ENCODE measurements at places on chromosomes 2 and 18.

DNA sequence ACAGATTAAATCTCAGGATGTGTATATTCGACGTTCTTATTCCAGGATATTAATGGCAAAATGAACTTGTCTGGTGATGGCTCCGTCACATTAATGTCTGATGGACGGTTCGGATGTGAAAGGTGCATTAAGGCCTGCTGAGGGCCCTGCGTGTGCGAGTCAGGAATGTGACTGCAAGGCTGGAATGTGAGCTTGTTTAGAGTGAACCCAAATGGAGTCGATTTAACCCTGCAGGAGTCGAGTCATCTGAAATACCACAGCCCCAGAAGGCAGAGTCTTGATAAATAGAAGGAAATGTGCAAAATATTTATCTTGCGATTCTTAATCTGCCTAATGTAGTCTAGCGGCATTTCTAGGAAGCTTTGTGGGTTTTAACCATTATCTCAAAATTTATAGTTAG lies 44.3 kb downstream of the RDH14 start:
- no peaks in the 10 kb centered on the region for H3K27me3 ChIP-seq
- no peak overlapping the region for H3K4me3 ChIP-seq
- no peak for DNase-seq
- no peaks in the 10 kb centered on the region for H3K36me3 ChIP-seq

- H3K27ac ChIP-seq = no peak overlapping the region
- no peaks in the 10 kb centered on the region for H3K27me3 ChIP-seq
- no peaks in the 10 kb centered on the region for H3K36me3 ChIP-seq
- DNase-seq = no peak
These were observed 38.5 kb downstream of the ASAP2 start for GRCh38 chr2:9244985-9245544.

DNA sequence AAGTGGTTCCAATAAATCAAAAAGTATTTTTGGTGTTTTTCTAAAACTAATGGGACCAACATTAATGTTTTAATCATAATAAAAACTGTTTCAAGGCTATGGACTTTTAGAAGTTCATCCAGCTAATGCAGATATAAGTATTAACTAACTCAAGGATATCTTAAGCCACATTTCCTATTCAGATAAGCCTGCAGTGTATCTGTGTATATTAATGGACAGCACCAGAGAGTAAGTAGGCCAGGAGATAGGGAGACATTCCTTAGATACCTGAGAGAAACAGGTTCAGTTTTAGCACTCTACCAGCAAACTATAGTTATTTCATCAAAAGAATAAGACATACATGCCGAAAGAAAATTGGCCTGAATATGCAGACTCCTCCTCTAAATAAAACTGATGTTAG lies 27.3 kb downstream of the PREPL start:
- H3K27me3 ChIP-seq = no peaks in the 10 kb centered on the region
- DNase-seq = no peak
- H3K4me3 ChIP-seq = no peak overlapping the region
- no peaks in the 10 kb centered on the region for H3K36me3 ChIP-seq
- no peak overlapping the region for H3K27ac ChIP-seq

GRCh38 chr2:183519371-183520056 lies 395.3 kb downstream of the NUP35 start:
- no peak overlapping the region for H3K27ac ChIP-seq
- no peaks in the 10 kb centered on the region for H3K27me3 ChIP-seq
- H3K4me1 ChIP-seq = no peaks in the 10 kb centered on the region
- no peak overlapping the region for H3K4me3 ChIP-seq
- H3K36me3 ChIP-seq = no peaks in the 10 kb centered on the region

DNA sequence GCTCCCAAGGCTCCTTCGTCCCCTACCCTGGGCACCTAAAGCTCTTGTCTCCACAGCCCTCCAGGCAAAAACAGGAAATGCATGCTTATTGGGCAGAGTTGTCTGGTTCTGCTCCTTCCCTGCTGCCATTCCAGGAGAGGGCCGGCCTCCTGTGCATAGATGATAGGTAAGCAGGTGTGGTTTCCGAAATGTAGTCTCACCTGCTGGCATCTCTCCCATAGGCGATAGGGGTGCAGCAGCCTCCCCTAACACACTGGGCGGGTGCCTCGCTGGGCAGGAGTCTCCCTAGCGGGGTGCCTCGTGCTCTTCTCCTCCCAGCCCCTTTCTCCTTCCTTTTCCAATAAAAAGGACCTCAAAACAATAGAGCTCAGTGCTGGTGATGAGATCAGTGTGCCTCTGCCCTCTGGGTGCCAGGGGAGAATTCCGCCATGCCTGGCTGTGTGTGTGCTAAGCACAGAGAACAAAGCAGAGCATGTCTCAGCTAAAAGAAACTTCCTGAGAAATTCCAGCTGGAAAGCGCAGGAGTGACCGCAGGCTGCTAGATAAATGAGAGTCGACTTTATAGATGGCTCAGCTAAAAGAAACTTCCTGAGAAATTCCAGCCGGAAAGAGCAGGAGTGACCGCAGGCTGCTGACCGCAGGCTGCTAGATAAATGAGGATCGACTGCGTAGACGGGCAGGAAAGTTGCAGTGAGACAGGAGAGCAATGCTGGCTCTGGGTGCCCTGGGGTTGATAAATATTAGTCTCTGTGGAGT lies 11.3 kb upstream of the PXDN start:
- DNase-seq = no peak
- H3K36me3 ChIP-seq = no peaks in the 10 kb centered on the region

- H3K4me3 ChIP-seq = no peak overlapping the region
- no peak for DNase-seq
- no peaks in the 10 kb centered on the region for H3K36me3 ChIP-seq
- H3K27me3 ChIP-seq = no peaks in the 10 kb centered on the region
These were observed 91.3 kb upstream of the TMEM17 start for GRCh38 chr2:62597323-62597722.

DNA sequence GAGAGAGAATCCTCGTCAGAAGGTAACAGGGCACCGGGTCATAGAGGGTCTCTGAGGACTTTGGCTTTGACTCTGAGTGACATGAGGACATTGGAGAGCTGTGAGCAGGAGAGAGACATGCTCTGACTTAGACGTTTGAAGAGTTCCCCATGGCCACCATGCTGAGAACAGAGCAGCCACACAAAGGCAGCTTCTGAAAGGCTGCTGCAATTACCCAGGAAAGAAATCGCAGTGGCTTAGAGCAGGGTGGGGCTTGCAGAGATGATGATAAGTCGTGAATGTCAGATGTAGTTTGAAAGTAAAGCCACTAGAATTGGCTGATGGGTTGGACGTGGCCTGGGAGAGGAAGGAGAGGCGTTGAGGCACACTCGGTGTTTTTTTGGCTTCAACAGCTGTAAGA lies 79.0 kb downstream of the ZCCHC2 start:
- peaks cover 2% of the 10 kb centered on the region for H3K4me1 ChIP-seq
- no peak overlapping the region for H3K4me3 ChIP-seq
- no peaks in the 10 kb centered on the region for H3K36me3 ChIP-seq

GRCh38 chr2:134142903-134143302 lies 111.0 kb upstream of the MGAT5 start:
- H3K36me3 ChIP-seq = no peaks in the 10 kb centered on the region
- no peak overlapping the region for H3K27ac ChIP-seq
- no peak overlapping the region for H3K4me3 ChIP-seq
- DNase-seq = no peak
- peaks cover 30% of the 10 kb centered on the region for H3K4me1 ChIP-seq
- H3K27me3 ChIP-seq = no peaks in the 10 kb centered on the region

GRCh38 chr2:236787885-236788284 lies 218.3 kb downstream of the ACKR3 start:
- no peaks in the 10 kb centered on the region for H3K36me3 ChIP-seq
- no peak overlapping the region for H3K4me3 ChIP-seq
- no peaks in the 10 kb centered on the region for H3K4me1 ChIP-seq
- H3K27ac ChIP-seq = peak overlapping the region; percentile 34

DNA sequence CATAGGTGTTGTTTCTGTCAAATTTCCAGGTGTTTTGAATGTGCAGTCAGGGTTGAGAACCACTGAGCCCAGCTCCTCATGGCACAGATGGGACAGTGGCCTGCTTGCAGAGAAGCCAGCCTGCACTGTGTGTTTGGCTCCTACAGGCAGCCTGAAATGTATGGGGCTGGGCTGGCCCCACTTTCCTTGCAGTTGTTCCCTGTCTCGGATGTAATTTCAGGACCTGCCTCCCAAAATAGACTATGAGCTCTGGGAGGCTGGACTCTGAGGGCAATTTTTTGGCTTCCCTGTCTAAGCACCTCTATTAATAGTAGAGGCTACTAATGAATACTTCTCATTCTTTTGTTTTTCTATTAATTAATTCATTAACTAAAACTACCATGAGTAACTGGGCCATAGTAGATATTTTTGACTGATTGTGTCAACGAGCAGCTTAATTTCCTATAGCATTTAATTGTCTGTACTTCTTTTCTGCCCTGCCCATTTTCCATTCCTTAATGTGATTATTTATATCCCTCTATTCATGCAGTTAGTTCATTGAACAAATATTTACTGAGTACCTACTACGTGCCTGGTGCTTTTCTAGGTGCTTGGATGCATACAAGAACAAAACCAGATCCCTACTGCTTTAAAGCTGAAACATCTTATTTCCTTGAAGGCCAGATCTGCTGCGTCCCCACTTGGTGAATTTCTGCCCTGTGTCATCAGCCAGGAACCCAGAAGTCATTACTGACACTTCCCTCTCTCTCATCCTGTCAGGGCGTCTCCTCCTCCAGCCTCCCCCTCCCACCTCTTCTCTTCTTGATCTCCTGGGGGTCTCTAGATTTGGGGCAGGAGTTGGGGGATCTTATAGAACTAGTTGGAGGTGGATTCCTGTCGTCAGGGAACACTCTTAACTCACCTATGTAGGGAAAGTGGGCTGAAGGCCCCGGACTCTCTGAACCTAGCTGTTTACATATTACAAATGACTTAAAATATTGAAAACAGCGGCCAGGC lies 16.3 kb downstream of the DYSF start:
- DNase-seq = no peak
- peaks cover 9% of the 10 kb centered on the region for H3K4me1 ChIP-seq
- no peaks in the 10 kb centered on the region for H3K36me3 ChIP-seq
- H3K27me3 ChIP-seq = peaks cover 12% of the 10 kb centered on the region
- no peak overlapping the region for H3K4me3 ChIP-seq

DNA sequence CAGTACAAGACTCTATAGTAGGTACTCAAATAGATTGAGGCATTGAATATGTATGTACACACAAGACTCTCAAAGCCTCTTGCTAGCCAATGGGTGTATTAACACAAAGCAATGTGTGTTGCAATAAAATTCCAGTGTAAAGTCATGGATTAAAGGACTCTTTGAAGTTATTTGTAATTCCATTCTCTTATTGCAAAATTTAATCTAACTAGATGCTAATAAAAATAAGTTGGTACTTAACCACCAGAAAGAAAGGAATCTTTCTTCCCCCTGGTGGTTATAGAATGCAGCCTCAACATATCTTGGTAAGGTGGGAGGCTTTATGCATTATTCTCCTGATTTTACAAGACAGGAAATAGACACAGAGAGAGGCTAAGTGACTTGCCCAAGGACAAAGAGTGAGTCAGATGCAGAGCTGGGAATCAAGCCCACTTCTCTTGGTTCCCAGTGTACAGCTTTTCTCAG lies 18.0 kb downstream of the LRP1B start:
- no peaks in the 10 kb centered on the region for H3K27me3 ChIP-seq
- H3K36me3 ChIP-seq = no peaks in the 10 kb centered on the region
- peaks cover 11% of the 10 kb centered on the region for H3K4me1 ChIP-seq
- H3K27ac ChIP-seq = no peak overlapping the region
- H3K4me3 ChIP-seq = no peak overlapping the region
- peak; percentile 80 for DNase-seq

- no peaks in the 10 kb centered on the region for H3K4me1 ChIP-seq
- no peak overlapping the region for H3K27ac ChIP-seq
- no peak overlapping the region for H3K4me3 ChIP-seq
- no peaks in the 10 kb centered on the region for H3K36me3 ChIP-seq
- no peaks in the 10 kb centered on the region for H3K27me3 ChIP-seq
These were observed 24.5 kb downstream of the DYNC2LI1 start for GRCh38 chr2:43798300-43798699.

DNA sequence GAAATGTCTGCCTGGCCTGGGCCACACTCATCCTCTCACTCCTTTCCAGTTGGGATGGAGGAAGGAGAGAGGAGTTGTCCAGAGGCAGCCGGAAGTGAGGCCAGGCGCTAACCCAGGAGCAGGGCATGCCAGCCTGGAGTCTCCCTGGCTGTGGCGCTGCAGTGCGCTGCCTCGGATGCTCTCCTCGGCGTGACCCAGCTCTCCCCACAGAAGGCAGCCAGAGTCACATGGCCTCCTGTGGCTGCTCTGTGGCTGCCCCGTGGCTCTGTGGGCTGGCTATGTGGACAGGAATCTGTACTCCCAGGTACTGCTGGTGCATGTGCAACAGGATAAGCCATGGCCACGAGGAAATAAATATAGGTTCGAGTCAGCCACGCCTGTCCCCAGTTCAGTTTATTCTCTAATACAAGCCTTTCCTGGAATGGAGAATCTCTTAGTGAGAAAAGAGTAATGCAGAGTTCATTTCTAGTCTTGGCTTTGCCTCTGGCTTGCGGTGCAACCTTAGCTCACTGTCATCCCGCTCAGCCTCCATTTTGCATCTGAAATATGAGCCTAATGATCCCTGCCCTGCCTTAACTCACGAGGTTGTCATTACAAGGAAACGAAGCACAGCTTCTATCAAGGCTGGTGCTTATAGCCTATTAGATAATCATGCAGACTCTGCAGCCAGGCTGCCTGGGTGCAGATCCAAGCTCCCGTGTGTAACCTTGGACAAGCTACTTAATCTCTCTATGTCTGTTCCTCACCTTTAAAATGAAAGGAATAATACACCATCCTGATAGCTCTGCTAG lies 106.3 kb downstream of the ANTXR1 start:
- no peaks in the 10 kb centered on the region for H3K27me3 ChIP-seq
- no peak for DNase-seq

DNA sequence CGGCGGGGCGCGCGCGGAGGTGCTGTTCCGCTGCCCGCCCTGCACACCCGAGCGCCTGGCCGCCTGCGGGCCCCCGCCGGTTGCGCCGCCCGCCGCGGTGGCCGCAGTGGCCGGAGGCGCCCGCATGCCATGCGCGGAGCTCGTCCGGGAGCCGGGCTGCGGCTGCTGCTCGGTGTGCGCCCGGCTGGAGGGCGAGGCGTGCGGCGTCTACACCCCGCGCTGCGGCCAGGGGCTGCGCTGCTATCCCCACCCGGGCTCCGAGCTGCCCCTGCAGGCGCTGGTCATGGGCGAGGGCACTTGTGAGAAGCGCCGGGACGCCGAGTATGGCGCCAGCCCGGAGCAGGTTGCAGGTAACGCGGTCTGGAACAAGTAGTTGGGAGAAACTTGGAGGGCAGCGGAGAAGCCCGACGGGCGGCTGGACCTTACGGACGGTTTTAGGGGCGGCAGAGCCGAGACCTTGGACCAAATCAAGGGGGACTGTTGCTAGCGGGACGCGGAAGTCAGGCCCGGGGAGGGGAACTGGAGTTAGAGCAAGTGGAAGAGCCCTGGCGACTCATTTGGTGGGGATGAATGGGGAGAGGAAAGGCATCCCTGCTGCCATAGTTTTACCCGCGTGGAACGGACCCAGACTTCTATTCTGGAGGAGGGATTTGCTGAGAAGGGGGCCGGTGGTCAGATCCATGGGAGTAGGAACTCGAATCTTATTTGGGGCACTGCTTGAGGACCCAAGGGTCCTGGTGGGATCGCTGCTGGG lies 573 bp downstream of the IGFBP2 start:
- no peaks in the 10 kb centered on the region for H3K36me3 ChIP-seq

- no peaks in the 10 kb centered on the region for H3K27me3 ChIP-seq
- no peaks in the 10 kb centered on the region for H3K36me3 ChIP-seq
- no peak for DNase-seq
These were observed 355.4 kb downstream of the KIAA1328 start for GRCh38 chr18:37184209-37184868.

GRCh38 chr2:176626796-176627195 lies 357.6 kb downstream of the MTX2 start:
- no peaks in the 10 kb centered on the region for H3K27me3 ChIP-seq
- no peaks in the 10 kb centered on the region for H3K4me1 ChIP-seq
- H3K27ac ChIP-seq = no peak overlapping the region
- DNase-seq = peak; percentile 13

Data from adrenal gland (tissue), 19 donors.